ENCODE measurements at places on chromosomes 1 and 21. TPM values are rescaled to one million over a fixed set of nuclear protein-coding genes. Genes with fewer than 3 reads are reported as not detected.

DNA sequence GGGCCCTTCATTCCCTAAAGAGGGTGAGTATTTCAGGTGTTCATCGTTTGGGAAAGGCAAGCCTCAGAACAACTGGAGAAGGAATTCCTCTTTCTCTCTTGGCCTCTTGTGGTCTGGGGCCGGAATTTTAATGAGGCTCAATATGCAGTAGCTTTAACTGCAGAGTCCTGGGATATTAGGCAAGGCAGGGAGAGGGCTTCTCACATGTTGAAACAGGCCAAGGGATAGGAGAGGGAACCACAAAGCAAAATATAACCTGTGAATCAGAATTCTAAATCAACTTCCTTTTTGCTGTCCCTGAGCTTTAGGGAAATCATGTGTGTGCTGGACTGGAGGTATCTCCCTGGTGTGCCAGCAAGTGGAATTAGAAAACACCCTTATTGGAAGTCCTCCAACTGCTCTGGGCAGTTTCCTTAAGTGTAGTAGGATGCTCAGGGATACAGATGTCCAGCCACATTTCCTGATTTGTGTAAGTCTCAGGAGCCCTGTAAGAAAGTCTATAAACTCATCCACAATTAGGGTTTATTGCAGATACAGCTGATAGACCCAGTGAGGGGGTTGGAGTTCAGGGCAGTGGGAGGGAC, 215.8 kb upstream of the ZRANB2 start:
- H3K4me1 ChIP-seq: no peaks in the 10 kb centered on the region
- H3K36me3 ChIP-seq: no peaks in the 10 kb centered on the region
- no peak overlapping the region for H3K4me3 ChIP-seq
- H3K27me3 ChIP-seq: no peaks in the 10 kb centered on the region
- no peak for DNase-seq

The MAGI3 gene
- 11.5 TPM for total RNA-seq

DNA sequence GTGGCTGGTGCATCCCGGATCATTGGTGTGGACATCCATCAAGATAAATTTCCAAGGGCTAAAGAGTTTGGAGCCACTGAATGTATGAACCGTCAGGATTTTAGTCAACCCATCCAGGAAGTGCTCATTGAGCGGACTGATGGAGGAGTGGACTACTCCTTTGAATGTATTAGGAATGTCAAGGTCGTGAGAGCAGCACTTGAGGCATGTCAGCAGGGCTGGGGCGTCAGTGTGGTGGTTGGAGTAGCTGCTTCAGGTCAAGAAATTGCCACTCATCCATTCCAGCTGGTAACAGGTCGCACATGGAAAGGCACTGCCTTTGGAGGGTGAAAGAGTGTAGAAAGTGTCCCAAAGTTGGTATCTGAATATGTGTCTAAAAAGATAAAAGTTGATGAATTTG, 79.1 kb downstream of the FMN2 start:
- no peak overlapping the region for H3K4me3 ChIP-seq
- DNase-seq: no peak
- H3K27me3 ChIP-seq: no peaks in the 10 kb centered on the region
- H3K36me3 ChIP-seq: no peaks in the 10 kb centered on the region

The COL9A2 gene
- total RNA-seq: 2.2 TPM

The MYCL gene
- total RNA-seq: 7.8 TPM

GRCh38 chr1:110780600-110781484, 92.1 kb upstream of the CD53 start:
- H3K4me3 ChIP-seq: no peak overlapping the region
- H3K36me3 ChIP-seq: no peaks in the 10 kb centered on the region
- H3K4me1 ChIP-seq: no peaks in the 10 kb centered on the region
- no peaks in the 10 kb centered on the region for H3K27me3 ChIP-seq
- DNase-seq: peak; percentile 15

GRCh38 chr1:236016083-236016482, 48.8 kb downstream of the NID1 start:
- DNase-seq: no peak
- no peak overlapping the region for H3K27ac ChIP-seq
- no peak overlapping the region for H3K4me3 ChIP-seq
- H3K4me1 ChIP-seq: no peaks in the 10 kb centered on the region
- no peaks in the 10 kb centered on the region for H3K27me3 ChIP-seq
- H3K36me3 ChIP-seq: no peaks in the 10 kb centered on the region
